T-helper 17 cell (primary cell): ENCODE measurements at places on chromosomes 3 and 15.

DNA sequence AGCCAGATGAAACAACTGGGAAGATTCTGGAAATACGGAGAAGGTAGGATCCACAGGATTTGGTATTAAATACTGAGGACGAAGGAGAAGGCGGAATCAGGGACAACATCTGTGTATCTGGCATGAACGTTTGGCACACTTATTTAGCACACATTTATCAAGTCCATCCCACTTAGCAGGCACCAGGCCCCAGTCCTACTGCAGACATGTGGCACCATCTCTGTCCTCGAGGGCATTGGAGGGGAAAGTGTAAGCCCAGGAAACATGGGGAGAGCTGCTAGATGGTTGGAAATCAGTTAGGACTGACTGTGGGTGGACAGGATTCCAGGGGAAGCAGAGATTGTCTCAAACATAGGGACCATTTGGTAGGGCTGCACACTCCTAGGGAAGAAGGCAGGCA, 29.0 kb upstream of the LCTL start:
- no peak for DNase-seq

- no peak for DNase-seq
Measured at GRCh38 chr3:101656651-101657050, 20.3 kb downstream of the ZBTB11 start.

DNA sequence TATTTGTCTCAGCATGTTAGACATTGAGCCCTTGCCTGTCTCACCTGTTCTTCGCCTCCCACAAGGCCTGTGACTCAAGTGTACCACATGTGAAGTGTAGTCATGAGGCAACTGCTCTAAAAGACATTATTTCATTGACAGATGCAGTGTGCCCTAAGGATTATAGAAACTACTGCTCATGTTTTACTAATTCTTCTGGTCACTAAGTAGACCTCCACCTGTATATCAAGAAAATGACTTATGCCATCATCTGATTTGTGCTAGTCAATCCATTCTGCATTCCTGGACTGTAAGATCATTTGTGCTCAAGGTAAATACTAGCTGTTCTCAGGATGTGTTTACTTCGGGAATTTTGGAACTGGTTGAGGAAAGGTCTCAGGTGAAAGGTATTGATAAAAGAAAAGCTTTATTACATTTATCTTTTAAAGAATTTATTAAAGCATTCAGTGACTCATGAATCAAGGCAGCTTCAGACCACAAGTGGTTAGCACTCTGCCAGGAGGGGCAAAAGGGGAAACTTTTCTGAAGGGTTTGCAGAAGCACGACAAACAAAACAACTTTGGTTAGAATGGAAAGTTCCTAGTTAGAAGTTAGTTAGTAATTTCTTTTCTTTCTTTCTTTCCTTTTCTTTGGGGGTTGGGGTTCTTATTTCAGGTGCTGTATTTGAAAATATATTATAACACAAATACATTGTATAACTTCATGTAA, 465.3 kb upstream of the CBLB start:
- no peak for DNase-seq

DNA sequence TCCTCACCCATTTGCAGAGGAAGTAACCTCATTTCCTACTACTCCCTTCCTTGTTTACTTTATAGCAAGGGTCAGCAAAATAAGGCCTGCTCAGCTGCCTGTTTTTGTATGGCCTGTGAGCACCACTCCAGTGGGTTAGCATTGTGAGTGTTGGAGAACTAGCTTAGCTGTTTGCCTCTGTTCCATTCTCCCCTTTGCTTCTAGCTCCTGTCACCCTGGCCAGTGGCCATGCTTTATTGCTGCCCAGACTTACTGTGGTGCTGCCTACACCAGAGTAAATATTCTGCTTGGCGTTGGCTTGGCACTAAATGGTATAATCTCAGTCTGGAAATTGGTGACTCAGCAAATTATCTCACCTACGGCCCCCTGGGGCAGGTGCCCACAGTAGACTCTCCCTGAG, 8.8 kb downstream of the PDCD6IP start:
- no peak for DNase-seq

DNA sequence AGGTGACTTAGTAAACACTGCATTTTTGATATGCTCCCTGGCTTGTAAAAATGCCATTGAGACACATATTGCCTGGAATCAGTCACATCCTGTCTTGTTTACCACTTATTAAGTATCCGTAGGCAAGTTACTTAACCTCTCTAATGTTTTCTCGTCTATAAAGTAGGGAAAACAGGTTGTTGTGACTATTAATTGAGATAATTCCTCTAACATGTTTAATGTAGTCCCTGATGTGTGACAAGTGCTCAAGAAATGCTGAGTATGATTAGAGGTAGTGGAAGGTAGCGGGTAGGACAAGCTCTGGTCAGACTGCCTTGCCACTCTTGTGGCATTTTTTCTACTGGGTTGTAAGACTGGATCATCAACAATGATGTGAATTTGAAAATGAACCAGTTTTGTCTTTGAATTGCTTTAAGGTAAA, 54.1 kb downstream of the NFKBIZ start:
- no peak for DNase-seq

DNA sequence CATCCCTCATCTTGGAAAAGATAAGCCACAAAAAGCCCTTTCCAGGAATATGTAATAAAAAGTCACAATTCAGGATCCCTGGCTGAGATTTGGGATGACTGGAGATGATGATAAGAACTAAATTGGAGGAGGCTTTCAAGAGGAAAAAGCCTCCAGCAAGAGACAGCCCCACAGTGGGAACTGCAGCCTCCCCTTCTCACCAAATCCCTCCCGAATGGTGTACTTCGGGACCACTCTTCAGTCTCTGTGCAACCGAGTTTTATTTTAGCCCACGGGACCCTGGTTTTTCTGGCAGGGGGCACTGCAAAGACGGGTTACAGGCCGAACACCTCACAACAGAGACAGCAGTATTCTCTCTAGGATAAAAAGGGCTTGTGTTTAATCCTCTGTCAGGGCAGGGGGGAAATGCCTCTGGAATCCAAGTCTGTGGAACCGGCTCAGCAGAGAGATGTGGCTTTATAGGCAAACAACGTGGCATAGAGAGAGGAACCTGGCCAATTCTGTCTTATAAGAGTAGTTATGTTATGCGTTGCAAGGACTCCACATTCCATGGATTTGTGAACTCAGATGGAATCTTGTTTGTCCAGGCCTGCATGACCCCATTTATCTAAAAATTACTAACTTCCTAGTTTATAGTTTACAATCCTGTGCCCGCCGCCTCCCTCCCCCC, 1.2 kb upstream of the LMCD1 start:
- DNase-seq, result no peak

DNA sequence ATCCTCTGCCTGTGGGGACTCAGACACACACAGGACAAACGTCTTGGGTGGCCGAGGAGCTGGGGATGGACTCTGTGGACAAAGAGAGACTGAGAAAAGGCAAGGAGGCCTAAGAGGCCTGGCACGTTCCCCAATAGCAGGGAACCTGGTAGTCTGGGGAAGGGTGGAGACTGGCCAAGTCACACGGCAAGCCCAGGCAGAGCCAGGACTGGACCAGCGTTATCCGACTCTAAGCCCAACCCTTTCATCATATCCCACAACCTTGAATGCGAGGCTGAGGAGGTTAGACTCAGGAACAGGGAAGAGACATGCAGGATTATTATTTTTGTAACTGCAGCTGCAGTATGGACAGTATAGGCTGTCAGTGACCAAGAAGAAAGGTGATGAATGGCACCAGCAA, 53.4 kb downstream of the SLC6A11 start:
- DNase-seq, result no peak

DNA sequence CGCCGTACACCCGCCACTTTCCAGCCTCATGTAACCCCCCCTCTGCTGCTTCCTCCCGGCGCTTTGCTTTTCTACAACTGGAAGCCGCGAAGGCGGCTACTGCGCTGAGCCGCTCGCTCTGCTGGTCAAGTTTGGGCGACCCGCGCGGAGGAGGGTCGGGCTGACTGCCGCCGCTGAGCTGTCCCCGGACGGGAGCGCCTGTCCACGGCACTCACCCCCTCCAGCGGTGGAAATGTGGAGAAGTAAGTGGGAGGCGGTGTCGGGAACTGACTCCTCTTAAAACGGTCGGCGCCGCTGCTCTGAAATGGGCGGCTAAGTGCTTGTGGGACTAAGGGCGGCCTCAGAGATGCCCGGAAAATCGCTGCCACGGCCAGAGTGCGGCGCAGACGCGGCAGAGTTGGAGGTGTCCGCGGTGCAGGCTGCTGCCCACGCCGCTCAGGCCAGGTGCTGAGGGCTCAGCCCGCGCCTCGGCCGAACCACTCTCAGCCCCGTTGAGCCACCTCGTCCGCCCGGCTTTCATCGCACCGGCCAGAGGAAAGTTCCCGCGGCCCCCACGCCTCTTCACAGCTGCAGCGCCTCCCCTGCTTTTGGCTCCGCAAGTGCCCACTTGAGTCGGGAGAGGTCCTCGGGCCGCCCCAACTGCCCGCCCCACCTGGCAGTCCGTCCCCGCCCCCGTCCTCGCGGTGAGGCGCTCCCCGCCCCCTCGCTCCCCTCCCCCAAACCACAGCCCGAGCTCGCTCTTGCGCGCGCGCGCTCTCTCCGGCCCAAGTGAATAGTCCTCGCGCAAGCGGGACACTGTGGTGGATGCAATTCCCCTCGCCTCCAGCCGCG, at the start of gene EPHA6:
Gene EPHA6, plus strand, starts transcription at position 775 of the 831 bp plus-strand sequence.
- DNase-seq, result no peak

- no peak for DNase-seq
Measured at GRCh38 chr3:59116233-59116537, 66.4 kb upstream of the CFAP20DC start.

DNA sequence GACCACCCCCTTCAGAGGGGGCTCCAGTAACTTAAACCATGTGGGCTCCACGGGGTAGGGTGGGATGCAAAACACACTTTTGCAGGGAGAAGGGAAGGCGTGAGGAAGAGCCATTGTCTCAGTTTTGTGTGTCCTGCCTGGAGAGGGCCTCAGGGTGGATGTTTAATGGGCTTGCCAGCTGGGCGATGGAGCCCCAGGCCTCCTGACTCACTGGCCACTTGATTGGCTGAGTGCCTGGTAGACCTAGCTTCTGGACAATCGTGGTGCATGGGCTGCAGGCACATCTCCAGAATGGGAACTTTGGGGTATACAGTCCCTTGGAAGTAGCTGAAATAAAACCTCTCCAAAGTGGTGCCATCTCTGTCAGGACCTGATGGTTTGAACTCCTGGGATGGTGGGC, 118.3 kb upstream of the MRPS22 start:
- DNase-seq, result no peak

DNA sequence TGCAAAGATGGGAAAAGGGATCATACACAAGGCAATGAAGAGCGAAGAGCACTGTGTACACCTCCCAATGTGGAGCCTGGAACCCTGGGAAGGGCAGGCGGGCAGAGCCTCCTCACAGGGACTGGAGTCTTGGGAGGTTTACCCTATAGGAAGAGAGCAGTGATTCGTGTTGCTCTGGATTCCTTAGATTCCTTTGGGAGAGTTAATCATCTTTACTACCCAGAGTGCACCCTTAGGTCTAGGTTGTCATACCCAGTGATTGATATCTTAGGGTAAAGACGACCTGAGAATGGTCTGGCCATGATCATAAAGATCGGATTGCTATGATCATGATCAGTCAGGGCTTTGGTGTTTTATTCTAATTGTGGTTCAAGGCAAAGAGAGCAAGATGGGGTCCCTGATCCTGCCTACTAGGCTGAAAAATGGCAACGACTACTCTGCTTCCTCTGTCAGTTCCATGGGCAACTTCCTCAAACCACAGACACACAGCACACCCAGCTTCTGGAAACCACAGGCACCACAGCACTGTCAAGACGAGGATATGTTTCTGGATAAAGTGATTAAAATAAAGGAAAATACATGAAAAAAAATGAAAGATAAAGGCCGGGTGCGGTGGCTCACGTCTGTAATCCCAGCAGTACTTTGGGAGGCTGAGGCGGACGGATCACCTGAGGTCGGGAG, 20.4 kb upstream of the MAP6D1 start:
- DNase-seq, result no peak

GRCh38 chr15:83556754-83557153, 97.2 kb upstream of the ADAMTSL3 start:
- DNase-seq, result no peak

DNA sequence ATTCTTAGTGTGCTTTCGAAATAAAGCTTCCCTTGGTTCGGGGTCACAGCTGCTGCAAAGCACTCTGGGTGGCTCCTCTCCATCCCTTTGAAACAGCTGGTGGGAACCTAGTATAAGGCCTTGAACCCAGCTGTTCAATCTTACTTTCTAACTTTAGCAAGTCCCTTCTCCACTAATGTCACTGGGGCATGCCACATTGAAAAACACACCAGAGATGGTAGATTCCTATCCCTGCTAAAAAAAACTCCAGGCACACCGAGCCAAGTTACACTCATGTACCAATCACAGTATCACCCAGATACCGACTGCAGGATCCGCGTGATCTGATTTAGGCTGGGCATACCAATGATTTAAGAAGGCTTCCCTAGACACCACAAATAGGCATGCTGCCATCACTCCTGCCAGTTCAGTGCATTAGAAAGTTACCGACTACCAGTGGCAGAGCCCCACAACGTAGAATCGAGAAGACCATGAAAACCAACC, 65.0 kb downstream of the WWTR1 start:
- DNase-seq, result no peak

DNA sequence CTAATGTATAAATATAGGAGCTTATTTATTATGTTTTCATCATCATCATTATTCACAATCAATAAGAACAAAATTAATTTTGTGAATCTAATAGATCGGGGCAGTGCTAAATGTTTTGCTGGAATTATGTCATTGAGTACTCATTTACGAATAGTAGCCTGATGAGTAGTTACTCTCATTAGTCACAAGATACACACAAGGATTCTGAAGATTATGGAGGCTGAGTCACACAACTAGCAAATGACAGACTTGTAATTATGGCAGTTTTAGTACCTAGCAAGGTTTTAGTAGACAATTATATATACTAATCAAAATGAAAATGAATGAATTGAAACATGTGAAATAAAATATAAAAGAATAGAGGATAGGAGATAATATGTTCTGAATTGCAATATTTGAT, 954.2 kb downstream of the CADM2 start:
- DNase-seq, result no peak

DNA sequence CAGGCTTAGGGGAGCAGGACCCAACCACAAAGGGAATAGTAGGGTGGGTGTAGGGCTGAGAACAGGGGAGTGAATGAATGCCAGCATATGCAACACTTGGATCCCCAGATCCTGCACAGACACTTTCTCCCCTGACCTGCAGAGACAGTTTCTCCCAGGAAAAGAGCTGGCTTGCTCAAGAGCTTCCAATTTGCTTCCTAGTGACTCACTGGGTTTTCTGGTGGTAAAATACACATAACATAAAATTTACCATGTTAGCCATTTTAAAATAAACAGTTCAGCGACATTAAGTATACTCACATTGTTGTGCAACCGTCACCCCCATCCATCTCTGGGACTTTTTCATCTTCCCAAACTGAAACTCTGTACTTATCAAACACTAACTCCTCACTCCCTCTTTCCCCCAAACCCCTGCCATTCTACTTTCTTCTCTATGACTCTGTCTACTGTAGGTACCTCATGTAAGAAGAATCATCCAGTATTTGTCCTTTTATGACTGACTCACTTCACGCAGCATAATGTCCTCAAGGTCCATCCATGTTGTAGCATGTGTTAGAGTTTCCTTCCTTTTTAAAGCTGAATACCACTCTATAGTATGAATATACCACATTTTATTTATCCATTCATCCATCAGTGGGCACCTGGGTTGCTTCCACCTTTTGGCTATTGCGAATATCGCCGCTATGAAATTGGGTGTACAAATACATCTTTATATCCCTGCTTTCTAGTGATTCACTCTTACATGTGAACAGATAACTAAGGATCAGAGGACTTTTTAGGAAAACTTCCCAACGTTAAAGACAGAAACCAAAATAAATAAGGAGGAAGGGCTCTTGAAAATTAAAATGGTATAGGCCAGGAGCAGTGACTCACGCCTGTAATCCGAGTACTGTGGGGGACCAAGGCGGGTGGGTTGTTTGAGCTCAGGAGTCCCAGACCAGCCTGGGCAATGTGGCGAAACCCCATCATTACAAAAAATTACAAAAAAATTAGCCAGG, 95.6 kb upstream of the TJP1 start:
- DNase-seq, result no peak
